ENCODE measurements at places on chromosomes 16 and 17. TPM values are rescaled to one million over a fixed set of nuclear protein-coding genes. Genes with fewer than 3 reads are reported as not detected.

Gene CDH13
- 98.6 TPM for total RNA-seq

Gene SNX20
- total RNA-seq, result 7.6 TPM

Gene OTOP3
- total RNA-seq, result not detected

Gene ASPHD1
- total RNA-seq, result 1.0 TPM

DNA sequence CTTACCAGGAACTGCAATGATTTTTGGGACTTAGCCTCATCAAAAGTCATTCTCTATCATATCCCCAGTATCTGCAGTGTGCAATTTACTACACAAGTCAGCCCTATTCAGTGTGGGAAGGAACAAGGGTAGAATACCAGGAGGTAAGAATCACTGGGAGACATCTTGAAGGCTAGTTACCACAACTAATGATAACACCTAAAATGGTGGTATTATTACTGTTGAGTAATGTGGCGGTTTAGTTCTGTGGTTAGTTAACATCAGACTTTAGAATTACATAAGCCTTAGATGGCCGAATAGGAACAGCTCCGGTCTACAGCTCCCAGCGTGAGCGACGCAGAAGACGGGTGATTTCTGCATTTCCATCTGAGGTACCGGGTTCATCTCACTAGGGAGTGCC, 567.9 kb upstream of the CDH11 start:
- DNase-seq, result no peak

DNA sequence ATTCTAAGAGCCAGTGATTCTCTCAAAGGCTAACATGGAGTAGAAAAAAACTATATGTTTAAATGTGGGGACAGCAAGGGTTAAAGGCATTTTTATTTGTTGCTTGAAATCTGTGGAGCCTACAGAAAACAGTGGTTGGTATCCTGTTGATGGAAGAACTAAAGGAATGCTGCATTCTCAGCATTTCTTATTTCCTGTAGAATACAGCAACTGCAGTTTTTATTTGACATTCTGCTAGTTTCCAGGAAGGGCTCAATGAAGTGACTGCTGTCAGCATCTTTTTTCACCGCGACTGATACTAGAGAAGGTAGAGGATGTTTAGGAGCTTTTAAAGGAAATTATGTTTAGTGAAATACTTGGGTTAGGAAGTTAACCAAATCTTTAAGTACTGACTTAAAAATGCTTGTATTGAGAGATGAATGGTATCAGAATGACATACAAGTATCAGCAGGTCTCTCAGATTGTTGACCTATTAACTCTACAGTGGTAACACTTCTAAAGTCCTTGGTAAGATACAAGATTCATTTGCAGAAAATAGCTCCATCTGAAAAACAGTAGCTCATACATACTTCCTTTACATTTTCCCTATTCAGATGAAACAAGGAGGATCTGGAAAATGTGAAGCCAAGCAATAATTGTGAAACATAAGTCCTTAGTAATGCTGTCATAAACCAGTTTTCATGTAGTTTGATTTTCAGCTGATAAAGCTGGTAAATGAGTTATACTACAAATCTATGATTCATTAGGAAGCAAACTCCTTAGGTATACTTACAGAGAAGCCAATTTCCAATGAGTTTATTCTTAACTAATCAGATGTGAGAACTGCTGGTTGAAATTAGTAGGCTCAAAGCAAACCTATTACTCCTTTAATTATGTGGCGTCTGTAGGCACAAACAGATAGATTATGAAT, 15.2 kb downstream of the CLTC start:
- DNase-seq, result no peak

- DNase-seq, result no peak
These were observed 99.4 kb downstream of the NPIPB11 start for GRCh38 chr16:29306943-29307597.

DNA sequence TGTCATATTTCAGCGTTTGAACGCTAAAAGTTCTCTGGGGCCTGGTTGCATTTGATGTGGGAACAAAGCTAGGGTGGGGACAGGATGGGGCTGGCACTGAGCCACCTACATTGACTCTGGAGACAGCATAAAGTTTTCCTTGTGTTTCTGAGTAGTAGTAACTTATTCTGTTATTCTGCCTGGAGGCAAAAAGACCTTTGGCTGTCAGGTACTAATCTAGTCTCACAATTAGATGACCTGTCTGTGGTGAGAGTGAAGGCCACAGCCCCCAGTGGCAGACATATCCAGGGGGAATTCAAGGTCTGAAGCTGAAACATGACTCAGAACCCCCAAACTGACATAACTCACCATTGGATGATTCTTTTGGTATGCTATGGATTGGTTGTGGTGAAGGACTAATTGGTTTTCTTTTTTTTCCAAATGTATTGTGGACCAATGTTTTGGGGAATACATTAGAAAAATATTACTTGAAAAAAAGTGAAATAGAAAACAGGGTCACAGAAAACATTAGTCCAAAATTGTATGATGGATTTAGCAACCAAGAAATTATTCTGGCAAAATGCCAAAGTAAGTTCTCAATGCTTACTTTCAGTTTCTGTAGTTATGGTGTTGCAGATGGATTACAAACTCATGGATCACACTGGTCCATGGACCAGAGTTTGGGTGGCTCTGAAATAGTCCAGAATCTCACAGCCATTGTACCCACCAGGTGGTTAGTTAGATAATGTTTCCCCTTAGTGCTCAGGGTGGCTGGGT, 10.5 kb upstream of the SALL1 start:
- DNase-seq, result no peak

DNA sequence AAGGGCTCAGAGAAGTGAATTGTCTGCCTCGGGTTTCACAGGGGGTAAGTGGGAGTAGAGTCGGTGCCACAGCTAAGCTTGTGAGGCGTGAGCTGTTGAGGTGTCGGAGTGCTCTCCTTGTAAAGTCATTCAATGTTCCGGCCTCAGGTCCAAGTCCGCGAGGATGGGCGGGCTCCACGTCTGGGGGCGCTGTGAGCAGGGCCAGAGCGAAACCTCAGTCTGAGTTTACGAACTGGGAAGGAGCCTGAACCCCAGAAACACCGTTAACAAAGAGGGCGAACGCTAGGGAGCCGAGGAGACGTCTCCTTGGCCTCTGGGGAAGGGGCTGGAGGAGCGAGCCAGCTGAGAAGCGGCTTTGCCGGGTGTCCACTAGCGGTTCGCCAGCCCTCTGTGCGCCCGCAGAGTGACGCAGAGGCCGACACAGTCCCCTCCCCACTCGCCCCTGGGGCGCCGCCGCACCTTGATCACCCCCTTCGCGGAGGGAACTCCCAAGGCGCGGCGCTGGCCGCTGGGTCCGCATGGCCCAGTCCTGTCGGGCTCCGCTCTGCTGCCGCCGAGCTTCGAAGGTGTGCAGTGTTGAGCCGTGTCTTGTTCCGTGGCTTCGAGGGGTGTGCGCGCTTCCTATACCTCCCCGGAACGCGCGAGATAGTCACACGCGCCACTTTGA, 4.9 kb downstream of the IRX3 start:
- no peak for DNase-seq
